Naive thymus-derived CD4-positive, alpha-beta T cell (primary cell): ENCODE measurements at places on chromosomes 1 and 21. TPM values are rescaled to one million over a fixed set of nuclear protein-coding genes. Genes with fewer than 3 reads are reported as not detected.
A peak's percentile ranks its signal among the peaks of the same experiment; 100 is the strongest.

KLHL21 gene
- 33.0 TPM for total RNA-seq

PRAMEF25 gene
- total RNA-seq, result not detected

PRRC2C gene
- 256 and 266 TPM in 2 replicates for total RNA-seq

IGFN1 gene
- total RNA-seq, result not detected

STXBP3 gene
- total RNA-seq, result 65.9 TPM

CD46 gene
- total RNA-seq, result 121 and 123 TPM in 2 replicates

SLC6A9 gene
- total RNA-seq, result 4.0 and 5.0 TPM in 2 replicates

PROK1 gene
- total RNA-seq, result not detected

FBXO28 gene
- 25.2 TPM in 2 replicates for total RNA-seq

ADAMTS5 gene
- not detected in 2 replicates for total RNA-seq

MAGOH gene
- 52.3 TPM for total RNA-seq

NIBAN1 gene
- total RNA-seq, result 4.6 TPM

DNA sequence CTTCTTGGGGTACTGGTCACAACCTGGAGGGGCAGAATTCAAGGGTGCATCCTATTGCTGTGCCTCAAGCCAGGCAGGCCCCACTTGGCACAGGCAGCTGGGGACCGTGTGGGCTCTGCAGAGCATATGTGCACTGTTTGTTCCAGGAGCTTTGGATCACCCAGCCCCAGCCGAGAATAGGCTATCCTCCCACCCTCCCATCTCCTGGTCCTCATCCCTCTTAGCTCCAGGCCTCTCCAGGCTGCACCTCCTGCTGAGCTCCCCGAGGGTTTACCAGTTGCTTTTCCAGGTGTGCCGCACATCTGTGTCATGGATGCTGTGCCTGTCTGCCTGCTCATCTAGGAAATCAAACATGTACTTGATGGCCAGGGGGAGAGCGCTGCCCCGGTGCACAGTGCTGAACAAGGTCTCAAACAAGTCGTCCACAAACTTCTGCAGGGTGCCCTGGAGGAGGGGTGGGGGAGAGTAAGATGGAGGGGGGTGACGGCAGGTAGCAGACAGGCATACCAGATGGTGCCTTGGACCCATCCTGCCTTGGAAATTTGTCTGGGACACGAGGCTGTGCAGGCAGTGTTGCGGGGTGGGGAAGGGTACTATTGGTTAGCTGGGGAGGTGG lies 120.5 kb upstream of the CD34 start:
- H3K27me3 ChIP-seq, result no peaks in the 10 kb centered on the region
- H3K4me1 ChIP-seq, result no peaks in the 10 kb centered on the region
- no peak for DNase-seq
- H3K27ac ChIP-seq, result no peak overlapping the region

DNA sequence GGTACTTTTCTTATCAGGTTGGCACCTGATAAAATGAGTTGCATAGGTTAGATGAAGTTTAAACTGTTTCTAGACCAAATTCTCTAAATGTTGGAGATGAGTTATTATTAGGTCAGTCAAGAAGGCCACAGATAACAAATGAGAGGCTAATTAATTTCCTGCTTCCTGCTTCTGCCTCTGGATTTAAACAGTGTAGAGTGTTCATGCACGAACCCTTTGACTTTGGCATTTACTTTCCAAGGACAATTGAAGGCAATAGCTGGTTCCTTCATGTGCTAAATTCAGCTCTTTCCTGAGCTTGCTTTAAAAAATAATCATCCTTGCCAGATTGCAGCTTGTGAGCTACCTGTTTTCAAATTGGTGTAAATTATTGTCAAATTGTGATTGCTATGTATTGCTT lies 80.6 kb downstream of the RASAL2 start:
- H3K27ac ChIP-seq, result no peak overlapping the region
- no peaks in the 10 kb centered on the region for H3K4me1 ChIP-seq
- no peaks in the 10 kb centered on the region for H3K27me3 ChIP-seq
- H3K36me3 ChIP-seq, result no peaks in the 10 kb centered on the region

GRCh38 chr1:238675221-238675620 lies 711.1 kb upstream of the CHRM3 start:
- H3K4me1 ChIP-seq, result no peaks in the 10 kb centered on the region
- DNase-seq, result no peak
- H3K27ac ChIP-seq, result no peak overlapping the region
- H3K27me3 ChIP-seq, result no peaks in the 10 kb centered on the region
- no peak overlapping the region for H3K4me3 ChIP-seq

DNA sequence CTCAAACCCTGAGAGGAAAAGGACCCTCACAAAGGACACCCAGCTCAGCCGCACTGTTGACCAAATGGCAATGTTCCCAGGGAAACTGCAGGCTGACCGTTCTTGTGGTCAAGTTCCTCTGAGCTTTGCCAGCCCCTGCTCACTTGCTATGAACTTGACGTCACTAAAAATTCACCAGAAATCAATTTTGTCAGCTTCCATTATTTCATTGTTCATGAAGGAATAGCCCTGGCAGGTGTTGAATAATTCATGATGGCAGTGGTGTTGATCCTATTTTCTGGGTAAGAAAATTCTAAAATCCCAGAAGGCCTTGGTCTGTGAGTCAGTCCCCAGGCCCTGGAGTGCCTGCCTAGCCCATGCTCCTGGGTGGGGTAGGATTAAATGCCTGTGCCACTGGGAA lies 318.9 kb downstream of the ZNF326 start:
- DNase-seq, result no peak
- H3K27me3 ChIP-seq, result no peaks in the 10 kb centered on the region
- no peak overlapping the region for H3K4me3 ChIP-seq
- no peak overlapping the region for H3K27ac ChIP-seq
- no peaks in the 10 kb centered on the region for H3K4me1 ChIP-seq

DNA sequence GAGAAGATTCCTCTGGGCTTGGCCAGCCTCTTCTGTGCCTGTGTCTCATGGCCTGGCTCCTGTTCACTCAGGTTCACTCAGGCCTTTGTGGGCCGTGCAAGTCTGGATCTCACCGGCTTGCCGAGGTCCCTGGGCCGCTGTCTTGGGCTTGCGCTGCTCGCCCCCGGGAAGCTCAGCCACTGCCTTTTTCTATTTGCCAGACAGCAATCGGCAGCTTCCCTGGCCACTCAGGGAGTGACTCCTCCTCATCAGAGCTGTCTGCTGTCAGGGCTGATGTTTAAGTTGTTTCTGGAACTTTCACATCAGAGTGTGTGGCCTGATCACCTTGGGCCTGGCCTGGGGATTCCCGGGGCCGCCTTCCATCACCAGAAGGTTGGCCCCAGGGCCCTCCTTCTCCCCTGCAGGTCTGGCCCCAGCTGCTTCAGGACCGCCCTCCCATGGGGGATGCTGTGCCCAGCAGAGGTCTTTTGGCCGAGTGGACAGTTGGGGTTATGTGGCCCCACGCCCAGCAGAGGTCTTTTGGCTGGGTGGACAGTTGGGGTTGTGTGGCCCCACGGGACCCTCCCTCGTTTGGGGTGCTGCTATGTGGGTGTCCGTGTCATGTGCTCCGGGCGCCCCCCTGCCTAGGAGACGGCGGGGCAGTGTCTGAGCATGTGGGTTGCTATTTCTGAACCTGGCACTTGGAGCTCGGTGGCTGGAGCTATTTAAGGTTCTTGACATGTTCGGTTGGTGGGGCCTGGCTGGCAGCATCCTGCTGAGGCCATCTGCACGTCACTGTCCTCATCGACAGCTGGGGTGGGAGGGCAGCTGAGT lies 12.5 kb downstream of the SLX9 start:
- H3K36me3 ChIP-seq, result no peaks in the 10 kb centered on the region
- H3K4me1 ChIP-seq, result peaks cover 6% of the 10 kb centered on the region
- no peak overlapping the region for H3K4me3 ChIP-seq
- DNase-seq, result no peak

GRCh38 chr1:173476665-173477285 lies 360 bp upstream of the PRDX6 start:
- H3K4me3 ChIP-seq, result peak overlapping the region; percentile 92
- peaks cover 20% of the 10 kb centered on the region for H3K4me1 ChIP-seq
- peak; percentile 65 for DNase-seq
- H3K36me3 ChIP-seq, result no peaks in the 10 kb centered on the region
- H3K27me3 ChIP-seq, result no peaks in the 10 kb centered on the region

DNA sequence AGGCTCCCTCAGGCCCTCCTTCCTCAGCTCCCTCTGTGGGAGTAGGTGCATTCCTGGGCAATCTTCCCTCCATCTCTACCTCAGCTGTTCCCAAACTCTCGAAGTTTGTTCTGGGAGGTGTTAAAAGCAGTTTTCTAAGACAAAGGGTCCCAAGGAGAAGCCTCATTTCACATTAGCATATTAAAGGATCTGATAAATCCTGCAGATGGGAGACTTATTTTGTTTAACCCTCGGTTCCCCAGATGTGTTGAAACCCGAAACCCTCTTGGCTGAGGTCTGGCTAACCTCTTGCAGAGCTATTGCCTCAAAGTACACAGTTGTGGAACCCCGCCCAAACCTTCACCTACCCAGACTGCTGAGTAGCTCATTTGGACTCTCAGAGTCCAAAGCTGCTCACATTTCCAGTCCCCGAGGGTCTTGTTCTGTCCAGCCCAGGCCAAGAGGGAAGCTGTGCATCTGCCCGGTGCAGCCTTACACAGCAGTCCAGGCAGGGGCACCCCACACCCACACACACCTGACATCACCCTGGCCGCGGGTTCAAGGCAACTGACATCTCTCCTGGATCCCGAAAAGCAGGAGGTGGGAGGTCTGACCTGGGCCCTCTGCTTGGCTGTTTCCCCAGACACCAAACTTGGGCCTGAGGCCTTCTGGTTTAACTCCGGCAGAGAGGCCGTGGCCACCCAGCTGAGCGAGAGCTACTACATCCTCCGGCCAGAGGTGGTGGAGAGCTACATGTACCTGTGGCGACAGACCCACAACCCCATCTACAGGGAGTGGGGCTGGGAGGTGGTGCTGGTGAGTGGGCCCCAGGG lies 19.5 kb upstream of the SELENON start:
- H3K27me3 ChIP-seq, result no peaks in the 10 kb centered on the region
- peaks cover 28% of the 10 kb centered on the region for H3K4me1 ChIP-seq
- peak overlapping the region; percentile 19 for H3K27ac ChIP-seq
- no peak for DNase-seq
- H3K4me3 ChIP-seq, result no peak overlapping the region

GRCh38 chr1:8431784-8432183 lies 113.9 kb downstream of the SLC45A1 start:
- DNase-seq, result no peak
- no peaks in the 10 kb centered on the region for H3K27me3 ChIP-seq
- H3K4me1 ChIP-seq, result peaks cover 34% of the 10 kb centered on the region

GRCh38 chr1:88169139-88169538 lies 514.9 kb upstream of the PKN2 start:
- H3K27ac ChIP-seq, result no peak overlapping the region
- H3K4me1 ChIP-seq, result no peaks in the 10 kb centered on the region
- H3K36me3 ChIP-seq, result no peaks in the 10 kb centered on the region
- H3K27me3 ChIP-seq, result no peaks in the 10 kb centered on the region

- H3K4me1 ChIP-seq, result no peaks in the 10 kb centered on the region
- H3K27ac ChIP-seq, result no peak overlapping the region
- no peaks in the 10 kb centered on the region for H3K36me3 ChIP-seq
- no peaks in the 10 kb centered on the region for H3K27me3 ChIP-seq
- no peak overlapping the region for H3K4me3 ChIP-seq
Measured at GRCh38 chr1:188128761-188129160, 1300.0 kb downstream of the PLA2G4A start.

DNA sequence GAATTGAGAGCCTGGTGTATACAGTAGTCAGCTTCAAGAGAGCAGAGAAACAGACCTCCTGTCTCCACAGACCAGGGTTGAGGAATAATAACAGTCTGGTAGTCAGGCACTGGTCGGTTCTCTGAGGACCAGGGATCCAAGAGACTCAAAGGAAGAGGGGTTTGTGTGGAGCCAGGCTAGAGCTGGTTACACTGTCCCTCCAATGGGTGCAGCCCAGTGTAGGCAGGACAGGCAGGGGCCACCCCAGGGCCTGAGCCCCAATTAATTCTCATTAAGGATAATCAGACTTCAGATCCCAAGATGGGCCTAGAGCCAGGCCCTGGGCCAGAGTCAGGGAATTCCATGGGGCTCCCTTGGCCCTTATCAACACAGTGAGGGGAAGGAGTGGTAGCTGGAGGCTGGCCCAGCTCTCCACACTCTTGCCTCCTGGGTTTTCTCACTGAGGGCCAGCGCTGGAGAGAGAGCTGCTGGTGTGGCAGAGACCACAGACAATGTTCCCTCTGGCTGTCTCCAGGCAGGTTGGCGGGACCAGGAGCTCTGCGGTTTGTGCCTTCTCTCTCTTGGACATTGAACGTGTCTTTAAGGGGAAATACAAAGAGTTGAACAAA lies 9.1 kb downstream of the SEMA4A start:
- H3K4me3 ChIP-seq, result no peak overlapping the region
- no peaks in the 10 kb centered on the region for H3K36me3 ChIP-seq
- no peak for DNase-seq
- peaks cover 5% of the 10 kb centered on the region for H3K4me1 ChIP-seq
- no peak overlapping the region for H3K27ac ChIP-seq

DNA sequence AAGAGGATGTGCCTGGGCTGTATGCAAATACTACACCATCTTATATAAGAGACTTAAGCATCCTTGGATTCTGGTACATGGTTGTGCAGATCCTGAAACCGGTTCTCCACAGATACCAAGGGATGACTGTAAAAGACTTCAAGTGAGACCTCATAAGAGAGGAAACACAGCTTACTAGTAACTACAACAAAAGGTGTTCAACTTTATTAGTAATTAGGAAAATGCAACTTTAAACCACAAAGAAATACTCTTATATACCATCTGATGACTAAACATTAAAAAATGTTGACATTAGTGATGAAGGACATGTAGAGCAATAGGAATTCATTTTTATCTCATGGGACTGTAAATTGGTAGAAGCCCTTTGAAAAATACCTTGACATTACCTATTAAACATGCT lies 102.7 kb downstream of the RASAL2 start:
- no peaks in the 10 kb centered on the region for H3K36me3 ChIP-seq
- no peaks in the 10 kb centered on the region for H3K27me3 ChIP-seq
- no peaks in the 10 kb centered on the region for H3K4me1 ChIP-seq
- no peak overlapping the region for H3K4me3 ChIP-seq
- H3K27ac ChIP-seq, result no peak overlapping the region

- H3K36me3 ChIP-seq, result no peaks in the 10 kb centered on the region
- peak; percentile 79 for DNase-seq
- H3K4me3 ChIP-seq, result peak overlapping the region; percentile 48
Measured at GRCh38 chr1:201481761-201482493, 12.9 kb upstream of the PHLDA3 start.

DNA sequence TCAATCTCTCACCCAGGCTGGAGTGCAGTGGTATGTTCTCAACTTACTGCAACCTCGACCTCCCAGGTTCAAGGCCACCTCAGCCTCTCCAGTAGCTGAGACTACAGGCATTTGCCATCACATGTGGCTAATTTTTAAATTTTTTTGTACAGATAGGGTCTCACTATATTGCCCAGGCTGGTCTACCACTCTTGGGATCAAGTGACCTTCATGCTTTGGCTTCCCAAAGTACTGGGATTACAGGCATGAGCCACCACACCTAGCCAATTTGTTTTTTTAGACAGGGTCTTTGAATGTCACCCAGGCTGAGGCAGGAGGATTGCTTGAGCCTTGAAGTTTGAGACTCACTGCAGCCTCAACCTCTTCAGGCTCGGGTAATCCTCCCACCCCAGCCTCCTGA lies 10.2 kb upstream of the USP48 start:
- no peak overlapping the region for H3K4me3 ChIP-seq
- no peak overlapping the region for H3K27ac ChIP-seq

- no peaks in the 10 kb centered on the region for H3K27me3 ChIP-seq
- no peaks in the 10 kb centered on the region for H3K36me3 ChIP-seq
- H3K4me3 ChIP-seq, result no peak overlapping the region
- no peak overlapping the region for H3K27ac ChIP-seq
- no peak for DNase-seq
Measured at GRCh38 chr1:160625725-160626498, 20.9 kb downstream of the SLAMF1 start.
